ENCODE measurements at places on chromosomes 1 and 21.

- no peak for DNase-seq
These were observed 91.5 kb downstream of the NGF start for GRCh38 chr1:115246526-115246925.

- DNase-seq: no peak
These were observed 219.8 kb downstream of the NEGR1 start for GRCh38 chr1:72062584-72062983.

GRCh38 chr1:172401892-172402291 lies 18.6 kb upstream of the C1orf105 start:
- no peak for DNase-seq

DNA sequence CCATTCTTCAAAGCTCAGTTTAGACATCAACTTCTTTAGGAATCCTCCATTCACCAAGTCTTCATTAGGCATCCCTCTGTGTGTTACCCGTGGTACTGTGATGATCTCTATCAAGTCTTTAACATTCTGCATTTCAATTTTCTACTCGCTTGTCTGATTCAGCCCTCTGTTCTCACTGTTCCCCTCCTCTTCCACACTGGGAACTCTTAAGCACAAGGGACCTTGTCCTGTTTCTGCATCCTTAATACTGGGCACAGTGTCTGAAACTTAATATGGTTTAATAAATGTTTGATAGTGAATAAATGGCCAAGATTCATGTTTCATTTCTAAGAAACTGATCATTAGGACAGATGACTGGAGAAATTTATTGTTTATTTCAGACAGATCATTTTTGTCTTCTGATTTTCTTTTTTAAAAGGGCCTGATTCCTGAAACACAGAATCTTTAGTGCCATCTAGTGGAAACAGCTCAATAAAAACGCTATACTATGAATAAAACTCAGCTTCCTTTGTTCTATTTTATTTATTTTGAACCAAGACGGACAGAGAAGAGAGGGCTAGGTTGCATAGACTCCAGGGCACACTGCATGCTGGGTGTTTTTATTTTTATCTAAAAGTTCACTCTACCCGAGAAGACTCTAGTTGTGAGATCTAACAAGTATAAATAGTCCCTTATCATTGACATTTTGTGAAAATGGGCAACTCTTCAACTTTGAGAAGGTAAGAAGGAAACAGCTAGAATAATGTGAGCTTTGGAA lies 7.0 kb upstream of the TRIM45 start:
- DNase-seq: no peak

- no peak for DNase-seq
These were observed 35.5 kb upstream of the ZC3H12A start for GRCh38 chr1:37438869-37439343.

- peak; percentile 59 for DNase-seq
These were observed 53.4 kb upstream of the IFFO2 start for GRCh38 chr1:19009882-19010321.

Data from activated CD8-positive, alpha-beta memory T cell treated with anti-CD3 and anti-CD28 coated beads, Interleukin-2, amount 50 U/mL, for 48 hours (primary cell).